ENCODE measurements at places on chromosomes 5 and 9.

DNA sequence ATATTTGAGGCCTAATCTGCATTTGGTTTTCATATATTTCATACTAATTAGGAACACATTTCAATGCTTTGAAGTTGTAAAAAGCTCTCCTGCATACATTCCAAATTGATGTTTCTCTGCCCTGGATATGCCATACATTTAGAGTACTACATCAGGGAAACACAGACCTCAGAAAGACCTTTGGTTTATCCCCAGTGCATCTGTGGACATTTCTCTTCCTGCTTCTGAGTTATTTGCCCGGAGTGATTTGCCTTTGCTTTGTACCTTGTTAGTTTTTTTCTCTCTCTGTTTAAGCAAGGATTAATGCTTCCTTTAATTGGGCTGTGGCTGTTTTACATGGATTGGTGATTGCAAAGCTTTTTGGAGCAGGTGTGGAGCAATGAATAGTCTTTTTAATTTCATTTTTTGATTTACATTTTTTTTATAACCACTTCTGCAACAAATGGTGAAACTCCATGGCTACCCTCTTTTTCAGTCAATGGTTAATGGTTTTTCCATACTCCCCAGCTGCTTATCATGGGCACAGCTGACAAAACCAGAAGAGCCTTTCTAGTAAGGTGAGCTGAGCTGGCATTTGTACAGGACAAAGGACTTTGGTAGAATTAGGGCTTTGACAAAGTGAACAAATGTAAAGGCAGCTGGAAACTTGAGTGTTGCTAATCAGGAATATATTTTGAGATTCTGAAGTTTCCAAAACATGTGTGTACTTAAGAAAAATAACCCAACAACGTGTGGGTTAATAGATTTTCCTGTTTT lies 54.2 kb downstream of the ZSWIM6 start:
- DNase-seq = no peak

GRCh38 chr5:83750749-83751148 lies 30.1 kb upstream of the HAPLN1 start:
- DNase-seq = no peak

- no peak for DNase-seq
These were observed 2.4 kb downstream of the PRR16 start for GRCh38 chr5:120466341-120467006.

DNA sequence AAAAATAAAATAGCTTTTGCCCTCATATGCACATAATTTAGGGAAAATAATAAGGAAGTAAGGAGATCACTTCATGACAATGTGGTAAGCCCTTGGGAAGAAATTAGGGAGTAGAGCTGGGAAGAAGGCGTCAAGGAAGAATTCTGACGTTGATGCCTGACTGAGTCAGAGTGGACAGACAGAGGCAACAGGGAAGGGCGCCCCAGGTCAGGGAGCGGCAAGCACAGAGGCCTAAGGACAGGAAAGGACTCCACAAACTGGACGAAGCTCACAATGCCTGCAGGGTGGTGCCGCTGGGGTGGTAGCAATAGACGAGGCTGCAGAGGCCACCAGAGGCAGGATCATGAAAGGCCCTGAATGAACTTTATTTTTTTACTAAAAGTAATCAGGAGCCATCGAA lies 7.6 kb downstream of the DRD1 start:
- no peak for DNase-seq

- DNase-seq = no peak
These were observed 395.6 kb downstream of the DMAC1 start for GRCh38 chr9:7403839-7404487.

DNA sequence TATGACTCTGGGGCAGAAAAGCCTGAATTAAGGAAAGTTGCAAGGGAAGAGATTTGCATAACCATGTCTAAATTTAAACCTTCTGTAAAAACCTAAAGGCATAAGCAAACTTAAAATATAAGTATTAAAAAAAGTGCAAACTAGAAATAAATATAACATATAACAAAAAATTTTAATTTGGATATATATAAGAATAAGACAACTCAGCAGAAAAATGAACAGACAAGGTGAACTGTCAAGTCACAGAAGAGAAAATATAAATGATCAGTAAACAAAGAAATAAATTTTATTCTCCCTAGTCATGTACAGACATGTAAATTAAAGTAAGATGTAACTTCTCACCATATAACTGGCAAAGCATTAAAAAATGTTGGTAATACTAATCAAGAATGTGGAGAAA lies 37.0 kb downstream of the C5orf22 start:
- DNase-seq = no peak

- DNase-seq = no peak
These were observed 2074.5 kb downstream of the MAT2B start for GRCh38 chr5:165579911-165580310.

DNA sequence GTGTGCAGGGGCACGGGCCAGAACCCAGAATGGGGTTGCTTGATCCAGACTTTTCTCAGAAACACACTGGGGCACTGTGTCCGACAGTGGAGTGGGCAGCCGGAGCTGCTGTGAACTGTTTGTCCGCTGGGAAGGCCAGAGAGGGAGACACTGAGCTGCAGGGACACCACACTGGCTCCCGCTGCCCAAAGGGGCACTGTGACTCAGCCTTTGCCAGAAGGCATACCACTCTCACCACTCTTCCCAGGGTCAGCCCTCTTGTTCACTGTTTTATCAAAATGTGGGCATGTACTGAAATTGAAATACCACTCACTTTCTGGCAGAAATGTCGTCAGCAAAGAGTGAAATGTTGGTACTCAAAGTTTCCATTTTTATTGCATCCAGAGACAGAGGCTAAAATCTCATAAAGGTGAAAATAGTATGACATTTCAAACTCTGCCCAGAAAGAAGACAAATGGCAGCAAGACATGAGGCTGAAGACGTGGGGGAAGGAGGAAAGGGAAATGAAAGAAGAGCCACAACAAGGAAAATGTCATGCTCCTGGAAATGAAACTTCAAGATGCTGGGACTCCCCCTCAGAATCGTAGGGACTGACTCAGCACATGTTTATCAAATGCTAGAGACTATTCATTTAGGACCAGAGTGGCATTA lies 4.5 kb upstream of the IL7R start:
- DNase-seq = no peak

DNA sequence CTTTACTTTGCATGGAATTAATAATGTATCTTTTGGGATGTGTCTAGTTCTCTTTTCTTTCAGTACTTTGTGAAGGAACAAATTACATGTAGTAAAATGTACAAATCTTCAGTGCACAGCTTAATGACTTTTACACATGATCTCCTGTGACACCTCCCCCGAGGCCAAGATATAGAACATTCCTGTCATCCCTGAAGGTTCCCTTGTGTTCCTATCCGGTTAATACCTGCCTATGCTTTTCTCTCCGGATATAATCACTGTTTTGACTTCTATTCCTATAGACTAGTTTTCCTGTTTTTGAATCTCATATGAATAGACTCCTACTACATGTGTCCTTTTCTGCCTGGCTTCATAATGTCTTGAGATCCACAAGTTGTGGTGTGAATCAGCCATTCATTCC lies 21.5 kb downstream of the STC2 start:
- no peak for DNase-seq

DNA sequence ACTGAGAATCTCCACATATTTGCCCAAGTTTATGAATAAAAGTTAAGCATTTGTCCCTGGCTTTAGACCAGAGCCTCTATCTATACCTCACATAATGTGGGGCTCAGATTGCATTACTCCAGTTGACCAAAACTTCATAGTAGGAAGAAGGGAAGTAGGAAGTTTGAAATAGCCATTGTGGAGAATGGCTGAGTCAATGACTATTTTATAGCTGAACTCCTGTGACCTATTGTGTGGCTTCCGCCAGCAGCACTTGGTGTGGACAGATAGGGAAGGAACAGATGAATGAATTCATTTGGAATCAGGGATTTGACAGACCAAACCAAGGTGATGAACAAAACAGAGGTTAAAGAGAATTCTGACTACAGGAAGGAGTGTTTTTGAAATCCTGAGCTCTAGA lies 92.9 kb upstream of the LPAR1 start:
- no peak for DNase-seq
